ENCODE measurements at places on chromosomes 4 and X.

DNA sequence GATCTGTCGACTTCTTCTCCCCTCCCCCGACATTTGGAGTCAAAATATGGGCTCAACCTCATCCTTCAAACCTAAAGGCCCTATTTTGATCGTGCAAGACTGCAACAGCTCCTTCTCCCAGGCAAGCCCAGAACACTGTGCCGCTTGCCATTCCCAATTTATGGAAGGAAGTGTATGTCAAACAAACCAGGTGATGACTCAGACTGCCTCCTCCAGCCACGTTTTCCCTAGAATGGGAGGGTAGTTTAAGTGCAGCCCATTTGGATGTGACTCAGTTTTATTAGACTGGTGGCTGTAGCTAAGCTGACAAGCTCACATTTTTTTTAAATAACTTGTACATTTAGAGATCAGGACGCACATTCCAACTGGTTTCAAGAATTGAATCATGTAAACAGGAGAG lies 570.4 kb upstream of the DIPK2B start:
- peak; percentile 90 for DNase-seq

DNA sequence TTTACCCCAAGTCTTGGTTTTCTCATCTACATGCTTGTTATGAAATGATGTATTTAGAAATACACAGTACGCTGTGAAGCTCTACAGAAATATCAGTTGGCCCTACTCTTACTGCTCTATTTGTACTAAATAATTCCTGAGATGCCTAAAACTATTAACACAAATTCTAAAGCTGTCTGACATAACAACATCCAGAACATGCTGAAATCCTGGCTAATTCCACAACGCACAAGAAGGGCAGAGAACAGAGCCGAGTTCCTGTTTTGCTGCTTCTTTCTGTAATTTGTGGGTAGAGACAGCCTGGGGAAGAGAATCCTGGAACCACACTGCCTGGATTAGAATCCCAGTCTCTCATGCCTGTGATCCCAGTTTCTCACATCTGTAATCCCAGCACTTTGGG lies 59.0 kb downstream of the ZNF827 start:
- peak; percentile 46 for DNase-seq

DNA sequence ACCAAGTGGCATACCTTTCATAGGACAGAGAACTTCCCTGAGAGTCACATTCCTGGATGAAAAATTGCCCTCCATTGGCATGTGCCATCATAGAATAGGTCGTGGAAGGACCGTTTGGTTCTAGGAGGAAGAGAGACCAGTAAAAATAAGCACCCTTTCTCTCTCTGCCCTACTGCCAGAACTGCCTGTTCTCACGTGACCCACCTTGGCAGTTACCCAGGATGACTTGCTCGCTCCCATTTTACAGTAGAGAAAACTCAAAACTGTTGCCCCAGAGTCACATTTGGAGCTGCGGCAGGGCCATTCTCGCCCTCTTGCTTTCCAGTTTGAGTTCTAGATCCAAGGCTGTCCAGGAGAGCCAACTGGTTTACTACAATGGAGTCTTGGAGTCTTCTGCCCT lies 1.1 kb upstream of the NLGN3 start:
- peak; percentile 63 for DNase-seq

- peak; percentile 78 for DNase-seq
Observed at GRCh38 chr4:107740950-107741701, 21.1 kb upstream of the PAPSS1 start.

- peak; percentile 67 for DNase-seq
Observed at GRCh38 chr4:67746797-67747495, 7.2 kb downstream of the GNRHR start.

DNA sequence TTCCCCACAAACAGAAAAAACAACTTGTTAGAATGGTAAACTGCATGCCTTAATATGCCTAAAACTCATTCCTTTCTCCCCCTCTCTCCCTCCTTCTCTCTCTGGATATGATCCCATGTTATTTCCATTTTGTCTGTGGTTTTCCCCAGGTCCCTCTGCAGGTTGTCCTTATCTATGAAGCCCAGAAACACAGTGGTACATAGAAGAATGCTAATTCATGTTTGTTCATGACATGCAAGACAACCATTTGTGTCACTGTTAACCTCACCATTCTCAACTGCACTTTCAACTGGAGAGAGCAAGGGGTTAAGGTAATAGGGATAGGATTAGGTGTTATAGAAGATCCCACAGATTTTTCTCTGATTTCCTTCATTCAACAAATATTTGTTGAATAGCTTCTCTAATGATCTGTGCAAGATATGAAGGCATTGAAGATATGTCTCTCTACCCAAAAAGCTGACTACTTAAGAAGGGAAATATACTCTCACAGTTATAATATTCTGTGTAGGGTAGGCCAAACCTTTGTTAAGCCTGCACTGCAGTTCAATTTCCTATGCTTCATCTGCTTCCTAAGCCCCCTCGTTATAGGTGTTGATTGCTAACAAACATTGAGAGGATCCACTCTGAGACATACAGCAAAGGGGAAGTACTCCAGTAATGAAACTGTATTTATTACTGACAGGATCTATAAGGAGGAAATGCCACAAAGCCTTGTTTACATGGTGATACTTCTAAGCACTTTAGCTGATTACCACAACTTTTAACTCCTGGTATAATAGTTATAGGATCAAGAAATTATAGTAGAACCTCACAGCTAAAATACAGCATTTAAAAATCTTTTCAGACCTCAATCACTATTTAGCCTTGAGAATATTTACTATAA lies 96.1 kb downstream of the FRYL start:
- no peak for DNase-seq

DNA sequence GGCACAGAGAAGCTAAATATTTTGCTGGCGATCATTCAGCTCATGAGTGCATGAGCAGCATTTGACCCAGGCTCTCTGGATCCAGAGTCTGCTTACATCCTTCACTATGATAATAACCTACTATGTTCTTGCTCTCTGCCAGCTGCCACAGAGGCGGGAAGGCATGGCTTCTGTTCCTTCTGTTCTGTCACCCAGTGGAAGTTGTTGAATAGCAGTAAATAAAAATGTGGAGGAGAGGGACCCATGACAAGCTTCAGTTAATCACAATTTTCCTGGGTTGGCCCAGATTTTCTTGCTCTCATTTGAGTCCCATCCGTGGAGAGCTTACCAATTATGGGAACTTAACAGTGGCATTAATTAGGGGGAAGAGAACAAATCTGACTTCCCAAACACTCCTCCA lies 250.1 kb upstream of the NOCT start:
- no peak for DNase-seq

GRCh38 chrX:18833071-18833731 lies 125.8 kb downstream of the PPEF1 start:
- peak; percentile 56 for DNase-seq

GRCh38 chrX:84340968-84341367 lies 153.0 kb upstream of the RPS6KA6 start:
- DNase-seq, result no peak

GRCh38 chr4:79296768-79297428 lies 29.0 kb downstream of the NAA11 start:
- DNase-seq, result no peak

DNA sequence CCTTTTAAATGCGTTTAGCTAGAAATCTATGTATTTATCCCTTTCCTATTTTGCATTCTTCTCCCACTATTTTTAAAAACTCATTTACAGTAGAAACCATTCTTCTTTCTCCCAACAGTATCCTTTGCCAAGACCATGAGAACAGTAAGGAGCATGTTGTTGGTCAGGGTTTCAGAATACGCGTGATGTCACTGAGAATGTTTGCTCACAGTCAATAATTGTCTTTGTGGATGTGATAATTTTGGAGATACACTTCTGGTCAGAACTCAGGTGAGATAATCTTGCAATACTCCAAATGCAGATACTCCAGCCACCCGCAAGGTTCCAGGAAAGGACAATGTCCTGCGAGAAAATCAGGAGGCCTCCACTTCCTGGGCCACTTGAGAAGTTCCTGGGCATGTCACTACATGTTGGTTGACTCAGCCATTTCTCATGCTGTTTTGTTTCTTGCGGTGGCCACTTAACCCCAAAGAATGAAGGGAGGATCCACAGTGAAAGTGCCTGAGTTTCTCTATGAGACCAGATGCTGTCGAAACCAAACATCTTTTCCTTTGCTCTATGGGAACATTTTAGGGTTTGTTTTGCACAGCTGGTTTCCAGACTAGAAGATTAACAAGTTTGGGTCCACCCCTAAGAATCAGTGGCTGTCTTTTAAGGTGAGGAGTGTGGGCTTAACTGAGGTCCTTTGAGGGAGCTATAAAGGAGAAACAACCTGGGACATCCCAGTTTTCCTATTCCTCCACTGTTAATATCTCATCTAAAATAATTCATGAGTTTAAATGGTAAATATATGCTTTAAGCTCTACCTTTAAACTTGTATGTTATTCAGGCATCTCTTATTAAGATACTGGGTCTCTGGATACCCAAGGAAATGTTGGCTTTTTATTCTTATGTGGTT lies 116.0 kb downstream of the SOWAHB start:
- DNase-seq, result peak; percentile 89

DNA sequence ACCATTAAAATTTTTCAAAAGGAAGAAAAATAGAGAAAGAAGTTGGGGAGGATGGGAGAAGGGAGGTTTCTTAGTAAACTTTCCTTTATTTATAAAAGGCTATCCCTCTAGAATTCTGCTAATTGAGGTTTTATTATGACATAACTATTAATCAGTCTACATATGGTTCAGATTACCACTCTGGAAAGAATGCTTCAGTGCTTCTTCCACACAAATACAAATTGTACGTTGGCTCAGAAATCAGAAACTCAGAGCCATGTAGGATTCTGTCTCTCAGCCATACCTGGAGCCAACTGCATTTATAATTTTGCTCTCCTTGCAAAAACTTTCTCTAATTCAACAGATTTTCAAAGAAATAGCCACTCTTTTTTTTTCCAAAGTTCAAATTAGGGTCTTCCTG lies 37.1 kb downstream of the SRPX start:
- DNase-seq, result peak; percentile 45

- no peak for DNase-seq
Observed at GRCh38 chr4:2095236-2096072, 36.3 kb downstream of the NAT8L start.

All from fibroblast of the aortic adventitia (primary cell).